ENCODE measurements at places on chromosomes 12 and 14.

DNA sequence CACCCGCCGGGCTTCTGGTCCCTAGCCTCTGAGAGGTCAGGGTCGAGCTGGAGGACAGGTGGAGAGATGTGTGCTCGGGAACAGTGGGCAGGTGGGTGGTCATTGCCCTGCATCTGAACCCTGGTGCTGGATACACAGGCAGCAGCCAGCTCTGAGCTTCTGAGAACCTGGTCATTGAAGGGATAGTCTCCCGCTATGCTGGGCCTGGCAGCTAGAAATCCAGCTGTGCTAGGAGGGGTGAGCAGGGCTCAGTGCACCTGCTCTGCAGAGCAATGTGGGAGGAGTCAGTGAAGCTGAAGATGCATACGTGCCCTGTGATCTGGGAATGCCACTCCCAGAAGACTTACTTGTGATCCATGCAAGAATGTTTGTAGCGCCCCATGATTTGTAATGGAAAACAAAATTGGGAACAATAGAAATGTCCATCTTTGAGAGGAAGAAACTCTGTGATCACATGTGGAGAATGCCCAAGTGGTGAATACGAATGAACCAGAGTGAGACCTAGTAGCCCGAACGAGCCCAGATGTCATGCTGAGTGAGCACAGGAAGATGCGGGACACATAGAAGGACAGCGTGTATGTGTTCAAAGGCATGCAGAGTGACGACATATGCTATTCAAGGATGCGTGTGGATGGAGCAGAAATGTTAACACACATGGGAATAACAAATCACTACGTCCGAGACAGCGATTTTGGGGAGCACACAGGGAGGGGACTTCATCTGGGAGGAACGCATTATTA, 63.4 kb downstream of the AACS start:
- H3K36me3 ChIP-seq, result peaks cover 32% of the 10 kb centered on the region
- H3K27ac ChIP-seq, result no peak overlapping the region

DNA sequence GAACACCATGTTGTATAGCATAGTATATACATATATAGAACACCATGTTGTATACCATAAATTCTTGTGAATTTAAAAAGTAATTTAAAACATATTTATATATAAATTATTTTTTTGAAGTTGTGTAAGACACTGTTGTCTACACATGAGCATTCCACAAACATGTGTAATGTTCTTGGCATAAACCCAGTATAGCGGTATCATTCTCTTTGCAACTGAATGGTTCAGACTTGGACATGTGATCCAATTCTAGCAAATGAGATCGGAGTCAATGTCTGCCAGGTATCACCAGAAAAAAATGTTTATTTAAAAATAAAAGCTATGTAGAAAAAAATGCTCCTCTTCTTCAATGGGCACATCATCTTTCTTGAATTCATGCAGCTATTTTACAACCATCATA, 33.9 kb downstream of the CEP290 start:
- H3K4me3 ChIP-seq, result no peak overlapping the region
- no peak for DNase-seq
- peaks cover 67% of the 10 kb centered on the region for H3K36me3 ChIP-seq
- H3K27me3 ChIP-seq, result no peaks in the 10 kb centered on the region
- no peak overlapping the region for H3K27ac ChIP-seq

GRCh38 chr14:92750994-92751400, 2.6 kb upstream of the LGMN start:
- no peaks in the 10 kb centered on the region for H3K36me3 ChIP-seq
- no peak overlapping the region for H3K4me3 ChIP-seq
- no peak for DNase-seq
- H3K27ac ChIP-seq, result no peak overlapping the region

GRCh38 chr14:94144765-94145164, 15.4 kb upstream of the IFI27L2 start:
- H3K27ac ChIP-seq, result no peak overlapping the region
- no peak for DNase-seq
- H3K27me3 ChIP-seq, result peaks cover 8% of the 10 kb centered on the region
- H3K36me3 ChIP-seq, result no peaks in the 10 kb centered on the region
- H3K4me1 ChIP-seq, result peaks cover 4% of the 10 kb centered on the region

DNA sequence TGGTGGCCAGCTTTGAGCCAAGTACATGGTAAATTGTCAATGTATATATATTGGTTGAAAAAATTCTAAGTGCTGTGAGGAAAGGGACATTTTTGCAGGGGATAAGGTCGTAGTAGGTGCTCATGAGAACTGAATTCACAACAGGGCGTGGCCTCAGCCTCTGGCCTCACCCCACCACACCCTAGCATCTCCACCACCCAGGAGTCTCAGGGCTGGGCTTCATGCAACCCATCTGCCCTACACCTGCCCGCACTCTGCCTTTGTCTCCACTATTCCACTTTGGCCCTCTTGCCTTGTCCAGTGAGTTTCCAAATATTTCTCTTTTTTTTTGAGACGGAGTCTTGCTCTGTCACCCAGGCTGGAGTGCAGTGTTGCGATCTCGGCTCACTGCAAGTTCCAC, 22.1 kb upstream of the AQP2 start:
- peaks cover 14% of the 10 kb centered on the region for H3K27me3 ChIP-seq
- no peaks in the 10 kb centered on the region for H3K36me3 ChIP-seq
- H3K4me3 ChIP-seq, result no peak overlapping the region
- no peak for DNase-seq

DNA sequence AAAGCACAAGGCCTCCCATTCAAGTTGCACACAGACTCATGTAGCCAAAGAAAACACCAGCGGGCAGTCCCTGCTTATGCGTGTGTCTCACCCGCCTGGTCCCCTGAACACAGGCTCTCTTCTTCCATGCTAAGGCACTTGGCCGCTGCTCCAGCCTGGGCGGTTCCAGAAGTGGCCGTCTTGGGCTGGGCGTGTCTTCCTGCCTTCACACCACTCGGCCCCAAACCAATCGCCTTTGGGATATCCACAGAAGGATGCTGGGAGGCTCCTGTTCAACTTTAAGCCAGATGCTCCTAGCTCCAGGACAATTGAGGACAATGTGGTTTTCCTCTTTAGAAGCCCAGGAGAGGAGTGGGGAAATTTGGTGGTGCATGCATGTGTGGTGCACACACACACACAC, 2.2 kb downstream of the SCARB1 start:
- H3K4me1 ChIP-seq, result peaks cover 17% of the 10 kb centered on the region
- no peaks in the 10 kb centered on the region for H3K36me3 ChIP-seq
- no peaks in the 10 kb centered on the region for H3K27me3 ChIP-seq
- no peak for DNase-seq
- H3K27ac ChIP-seq, result no peak overlapping the region

GRCh38 chr12:83859021-83859420, 1053.6 kb downstream of the SLC6A15 start:
- no peak for DNase-seq
- no peaks in the 10 kb centered on the region for H3K36me3 ChIP-seq
- no peaks in the 10 kb centered on the region for H3K27me3 ChIP-seq
- no peak overlapping the region for H3K27ac ChIP-seq
- H3K4me3 ChIP-seq, result no peak overlapping the region
- no peaks in the 10 kb centered on the region for H3K4me1 ChIP-seq

DNA sequence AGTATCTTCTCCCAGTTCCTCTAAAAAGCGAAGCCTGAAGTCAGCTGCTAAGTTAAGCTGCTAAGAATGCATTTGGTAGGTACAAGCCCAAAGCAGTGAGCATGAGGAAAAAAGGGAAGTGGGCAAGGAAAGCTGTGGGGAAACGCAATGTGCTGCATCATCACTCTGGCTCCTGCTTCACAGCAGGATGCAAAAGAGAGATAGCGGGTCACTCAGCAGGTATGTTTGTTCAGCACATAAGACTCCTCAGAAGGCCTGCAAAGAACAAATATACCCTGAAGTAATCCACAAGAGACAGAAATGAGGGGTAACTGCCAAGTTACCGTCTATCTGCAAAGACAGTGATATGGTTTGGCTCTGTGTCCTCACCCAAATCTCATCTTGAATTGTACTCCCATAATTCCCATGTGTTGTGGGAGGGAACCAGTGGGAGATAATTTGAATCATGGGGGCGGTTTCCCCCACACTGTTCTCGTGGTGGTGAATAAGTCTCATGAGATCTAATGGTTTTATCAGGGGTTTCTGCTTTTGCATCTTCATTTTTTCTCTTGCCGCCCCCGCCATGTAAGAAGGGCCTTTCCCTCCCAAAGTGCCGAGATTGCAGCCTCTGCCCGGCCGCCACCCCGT, 127.4 kb upstream of the EGLN3 start:
- no peak overlapping the region for H3K4me3 ChIP-seq
- H3K27me3 ChIP-seq, result peaks cover 5% of the 10 kb centered on the region
- peak overlapping the region; percentile 69 for H3K27ac ChIP-seq
- H3K36me3 ChIP-seq, result no peaks in the 10 kb centered on the region

DNA sequence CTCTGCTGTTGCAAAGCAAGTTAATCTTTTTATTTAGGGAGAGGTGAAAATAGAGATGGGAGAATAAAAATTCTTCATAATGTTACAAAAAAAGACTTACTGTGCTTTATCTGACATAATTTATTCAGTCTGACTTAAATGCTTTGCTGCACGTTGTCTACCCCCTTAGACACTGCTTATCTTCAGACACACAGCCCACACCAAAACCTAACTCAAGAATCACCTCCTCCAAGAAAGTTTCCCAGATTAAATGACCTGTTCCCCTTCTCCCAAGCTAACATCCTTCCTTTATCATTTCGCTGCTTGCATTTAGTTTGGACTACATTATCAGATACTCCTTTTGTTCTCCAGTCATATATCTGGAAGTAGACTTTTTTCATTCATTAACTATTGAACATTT, 3.8 kb downstream of the OSBPL8 start:
- peak overlapping the region; percentile 23 for H3K4me3 ChIP-seq
- H3K27ac ChIP-seq, result no peak overlapping the region
- no peaks in the 10 kb centered on the region for H3K27me3 ChIP-seq
- H3K36me3 ChIP-seq, result no peaks in the 10 kb centered on the region

DNA sequence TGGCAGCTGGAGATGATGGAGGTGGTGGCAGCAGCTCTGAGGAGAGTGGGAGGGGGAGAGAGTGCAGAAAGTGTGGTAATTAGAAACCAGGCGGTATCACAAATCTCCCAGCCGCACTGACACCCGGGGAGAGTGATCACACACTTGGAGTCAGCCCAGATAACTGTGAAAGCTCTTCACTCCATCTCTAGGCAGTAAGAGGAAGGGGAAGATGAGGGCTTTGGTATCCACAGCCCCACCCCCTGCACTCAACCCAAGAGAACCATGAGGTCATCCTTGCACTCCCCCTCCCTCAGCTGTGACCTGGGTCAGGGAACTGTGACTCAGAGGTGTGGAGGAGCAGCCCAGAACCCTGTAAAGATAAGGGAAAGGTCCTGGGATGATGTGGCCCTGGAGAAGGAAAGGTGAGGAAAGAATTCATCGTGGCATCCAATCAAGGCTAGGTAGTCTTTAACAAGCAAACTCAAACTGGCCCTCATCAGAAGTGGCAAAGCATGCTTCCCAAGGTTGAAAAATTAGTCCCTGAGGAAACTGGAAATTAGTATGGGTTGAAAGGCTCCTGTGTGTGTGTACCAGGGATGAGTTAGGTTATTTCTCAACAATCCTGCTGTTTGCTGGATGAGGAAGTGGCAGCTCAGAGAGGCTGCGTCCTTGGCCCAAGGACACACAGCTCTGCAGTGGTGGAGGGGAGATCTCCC, 111.0 kb upstream of the LHX5 start:
- H3K4me1 ChIP-seq, result no peaks in the 10 kb centered on the region
- peaks cover 5% of the 10 kb centered on the region for H3K27me3 ChIP-seq
- no peaks in the 10 kb centered on the region for H3K36me3 ChIP-seq
- no peak overlapping the region for H3K27ac ChIP-seq

DNA sequence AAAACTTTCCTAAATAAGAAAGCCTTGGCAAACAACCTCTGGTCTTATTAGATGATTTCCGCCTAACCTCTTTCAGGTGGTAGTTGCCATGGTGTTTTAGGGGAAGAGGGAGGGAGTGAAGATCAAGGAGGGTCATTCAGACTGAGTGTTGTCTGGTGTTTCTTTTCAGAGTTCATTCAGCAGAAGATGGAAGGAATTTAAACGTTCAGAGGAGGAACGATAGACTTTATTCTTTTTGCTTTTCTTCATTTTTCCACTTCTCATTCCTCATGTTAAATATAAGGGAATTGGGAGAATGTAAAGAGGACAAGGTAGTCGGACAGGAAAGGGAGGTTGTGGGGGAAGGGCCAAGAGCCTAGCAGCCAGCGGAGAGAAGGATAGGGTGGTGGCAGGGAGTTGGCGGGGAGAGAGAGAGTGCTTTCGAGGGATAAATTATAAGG, 17.4 kb upstream of the SALL2 start:
- H3K4me1 ChIP-seq, result no peaks in the 10 kb centered on the region
- no peak for DNase-seq
- H3K4me3 ChIP-seq, result no peak overlapping the region
- no peak overlapping the region for H3K27ac ChIP-seq
- no peaks in the 10 kb centered on the region for H3K36me3 ChIP-seq
- H3K27me3 ChIP-seq, result peaks cover 16% of the 10 kb centered on the region

- no peak overlapping the region for H3K4me3 ChIP-seq
- H3K27ac ChIP-seq, result peak overlapping the region; percentile 78
- no peaks in the 10 kb centered on the region for H3K4me1 ChIP-seq
- peak; percentile 48 for DNase-seq
- H3K36me3 ChIP-seq, result no peaks in the 10 kb centered on the region
- no peaks in the 10 kb centered on the region for H3K27me3 ChIP-seq
Measured at GRCh38 chr14:85234156-85235025, 295.6 kb upstream of the FLRT2 start.

- H3K27me3 ChIP-seq, result no peaks in the 10 kb centered on the region
- H3K27ac ChIP-seq, result peak overlapping the region; percentile 85
- no peak for DNase-seq
- H3K4me3 ChIP-seq, result peak overlapping the region; percentile 59
Measured at GRCh38 chr12:68521848-68522502, 88.7 kb upstream of the RAP1B start.

DNA sequence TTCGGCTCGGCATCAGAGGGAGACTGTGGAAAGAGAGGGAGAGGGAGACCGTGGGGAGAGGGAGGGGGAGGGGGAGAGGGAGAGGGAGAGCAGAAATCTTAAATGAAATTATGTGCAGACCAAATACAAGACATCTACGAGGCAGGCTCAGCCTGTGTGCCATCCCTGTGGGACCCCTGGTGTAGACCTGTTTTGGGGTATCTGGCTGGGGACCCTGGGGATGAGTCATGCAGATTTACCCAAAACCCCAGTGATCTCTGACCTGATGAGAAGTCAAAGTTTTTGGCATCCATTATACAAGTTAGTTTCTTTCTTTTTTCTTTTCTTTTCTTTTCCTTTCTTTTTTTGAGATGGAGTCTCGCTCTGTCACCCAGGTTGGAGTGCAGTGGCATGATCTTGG, 44.4 kb downstream of the ADGRD1 start:
- H3K4me3 ChIP-seq, result no peak overlapping the region
- no peaks in the 10 kb centered on the region for H3K4me1 ChIP-seq
- H3K36me3 ChIP-seq, result no peaks in the 10 kb centered on the region
- no peak for DNase-seq
- H3K27ac ChIP-seq, result no peak overlapping the region
- H3K27me3 ChIP-seq, result peaks cover 1% of the 10 kb centered on the region
